ENCODE measurements at places on chromosomes 16 and 17.

GRCh38 chr16:85312174-85312573, 199.9 kb upstream of the CIBAR2 start:
- no peak for DNase-seq

DNA sequence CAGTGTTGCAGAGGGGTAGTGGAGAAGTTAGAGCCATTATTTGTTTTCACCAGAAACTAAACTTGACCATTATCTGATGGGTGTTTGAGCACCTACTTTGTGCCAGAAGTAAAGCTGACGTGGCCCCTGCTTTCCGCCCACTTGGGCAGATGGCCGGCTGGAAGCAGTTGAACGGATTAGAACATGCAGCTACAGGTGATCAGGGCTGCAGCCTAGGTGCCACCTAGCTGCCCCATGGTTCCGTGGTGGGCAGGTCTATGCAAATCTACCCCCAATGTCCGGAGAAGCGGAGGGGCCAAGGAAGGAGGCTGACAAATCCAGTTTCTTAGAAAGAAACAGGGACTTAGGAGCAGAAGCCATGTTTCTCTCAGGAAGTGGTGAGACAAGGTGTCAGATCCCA, 62.7 kb downstream of the B9D1 start:
- DNase-seq, result no peak

- DNase-seq, result no peak
Measured at GRCh38 chr16:69273009-69273408, 38.1 kb upstream of the VPS4A start.

- DNase-seq, result no peak
Measured at GRCh38 chr17:19003543-19004420, 782 bp downstream of the FAM83G start.

GRCh38 chr17:40516581-40517285, 15.3 kb upstream of the TNS4 start:
- peak; percentile 45 for DNase-seq

GRCh38 chr17:80101946-80102663, 724 bp downstream of the GAA start:
- DNase-seq, result no peak

- no peak for DNase-seq
Measured at GRCh38 chr16:48013491-48013901, 142.3 kb downstream of the ABCC12 start.

DNA sequence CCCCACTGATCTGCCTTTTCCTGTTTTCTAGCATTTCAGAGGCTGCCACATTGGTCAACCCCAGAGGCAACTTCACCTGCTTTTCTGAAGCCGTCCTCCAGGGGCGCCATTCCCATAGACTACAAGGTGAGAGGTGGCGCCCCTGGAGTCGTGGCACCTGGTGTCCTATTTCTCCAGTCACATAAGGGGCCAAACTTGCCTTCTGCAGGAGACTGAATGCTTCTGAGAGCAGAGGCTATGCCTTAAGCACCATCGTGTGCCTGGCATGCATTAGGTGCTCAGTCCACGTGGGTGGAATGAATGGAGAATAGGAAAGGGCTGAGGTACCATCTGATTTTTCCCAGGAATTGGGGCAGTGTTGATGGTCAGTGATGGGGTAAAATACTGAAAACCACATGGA, 164.8 kb downstream of the HAPSTR1 start:
- peak; percentile 2 for DNase-seq

DNA sequence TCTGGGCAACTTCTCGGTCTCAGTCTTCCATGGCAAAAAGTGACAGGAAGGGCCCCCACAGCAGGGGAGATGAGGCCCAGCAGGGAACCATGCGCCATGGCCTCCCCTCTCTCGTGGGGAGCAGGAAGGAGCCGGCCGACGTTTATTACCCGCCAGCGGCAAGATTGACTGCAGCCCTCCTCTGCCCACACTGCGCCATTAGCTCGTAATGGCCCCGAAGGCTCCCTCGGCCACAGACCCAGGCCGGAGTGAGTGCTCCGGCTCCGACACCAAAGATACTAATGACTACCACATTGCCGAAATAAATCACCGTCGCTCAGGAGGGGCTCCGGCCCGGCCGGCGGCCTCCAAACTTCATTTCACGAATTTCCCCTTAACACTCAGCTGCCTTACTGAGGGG, 226.9 kb downstream of the C16orf78 start:
- DNase-seq, result no peak

- no peak for DNase-seq
Measured at GRCh38 chr16:20884240-20884556, 16.0 kb downstream of the DCUN1D3 start.

- DNase-seq, result no peak
Measured at GRCh38 chr17:7476494-7476893, 2.9 kb downstream of the ZBTB4 start.

DNA sequence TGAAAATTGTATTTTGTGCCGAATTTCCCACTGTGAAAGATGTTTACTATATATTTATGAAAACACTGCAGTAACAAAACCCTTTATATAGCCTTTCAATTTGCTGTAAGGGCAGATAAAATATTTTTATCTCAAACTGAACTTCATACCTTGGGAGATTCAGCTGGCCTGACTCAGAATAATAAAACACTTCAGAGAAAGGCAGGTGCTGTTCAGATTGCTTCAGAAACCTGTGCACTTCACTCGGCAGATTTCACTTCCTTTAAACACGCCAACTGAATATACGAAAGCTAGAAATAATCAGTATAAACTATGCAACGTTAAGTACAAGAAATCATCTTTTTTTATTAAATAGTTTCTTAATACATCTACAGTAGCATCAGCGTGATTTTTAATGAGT, 839.1 kb upstream of the RBFOX1 start:
- DNase-seq, result no peak

DNA sequence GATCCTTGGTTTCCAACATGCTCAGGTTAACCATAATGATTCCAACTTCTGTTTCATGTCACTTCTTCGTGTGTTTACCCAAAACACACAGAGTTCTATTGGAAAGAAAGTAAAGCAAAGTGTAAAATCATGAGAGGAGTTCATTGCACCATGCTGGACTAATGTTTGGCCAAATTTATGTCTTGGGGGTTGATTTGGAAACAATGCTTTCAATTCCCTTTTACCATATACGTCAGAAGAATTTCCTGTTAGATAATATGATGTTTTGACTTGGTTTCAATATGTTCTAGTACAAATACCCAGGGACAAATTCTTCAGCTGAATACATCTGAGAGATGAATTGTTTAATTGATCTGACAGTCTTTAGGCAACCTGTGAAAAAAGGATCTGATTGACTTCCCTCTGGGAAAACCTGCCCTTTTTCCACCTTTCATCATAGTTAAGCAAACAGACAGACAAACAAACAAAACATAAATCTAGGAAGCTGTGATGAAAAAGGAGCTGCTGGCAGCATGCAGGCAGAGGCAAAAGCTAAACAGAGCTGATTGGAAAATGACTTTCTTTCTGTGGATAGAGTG, 26.0 kb upstream of the MPHOSPH6 start:
- no peak for DNase-seq

DNA sequence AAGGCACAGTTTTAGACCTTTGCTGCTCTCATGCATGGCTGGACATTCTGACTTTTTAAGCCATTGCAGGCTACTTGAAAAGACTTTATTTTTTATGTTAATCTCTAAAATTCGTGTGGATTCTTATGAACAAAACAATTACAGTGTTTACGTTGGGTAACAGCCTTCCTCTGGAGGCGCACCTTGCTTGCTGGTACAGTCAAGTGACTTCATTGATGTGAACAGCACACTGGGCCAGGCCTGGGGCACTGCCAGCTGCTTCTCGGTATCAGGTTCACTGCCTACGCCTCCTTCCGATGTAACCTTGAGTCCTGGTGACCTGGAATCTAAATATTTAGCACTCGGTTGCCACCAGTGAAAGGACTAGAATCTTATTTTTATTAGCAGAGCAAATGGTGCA, 27.8 kb downstream of the MARCHF10 start:
- DNase-seq, result no peak

DNA sequence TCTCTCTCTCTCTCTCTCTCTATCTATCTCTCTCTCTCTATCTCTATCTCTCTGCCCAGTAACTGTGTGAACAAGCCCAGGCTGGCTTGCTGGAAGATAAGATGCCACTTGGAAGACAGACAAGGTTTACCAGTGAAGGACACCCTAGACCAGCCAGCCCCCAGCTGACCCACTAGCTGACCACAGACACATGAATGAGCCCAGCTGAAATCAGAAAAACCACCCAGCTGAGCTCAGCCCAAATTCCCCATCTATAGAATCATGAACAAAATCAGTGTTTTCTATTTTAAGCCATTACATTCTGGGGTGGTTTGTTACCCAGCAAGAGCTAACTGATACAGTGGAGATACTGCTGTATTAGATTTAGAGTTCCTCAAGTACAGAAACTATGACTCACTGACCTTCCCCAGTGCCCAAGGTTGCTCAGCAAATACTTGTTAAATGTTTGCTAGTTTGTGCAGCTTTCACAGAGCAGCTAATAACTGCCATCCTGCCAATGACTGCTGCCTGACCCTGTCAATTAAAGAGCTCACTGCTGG, 18.0 kb downstream of the EMP2 start:
- no peak for DNase-seq

GRCh38 chr16:59047114-59047513, 313.0 kb upstream of the GOT2 start:
- DNase-seq, result no peak

GRCh38 chr17:27577884-27578717, 52.9 kb upstream of the LGALS9 start:
- DNase-seq, result no peak
